ENCODE measurements at places on chromosomes 13 and 19. TPM values are rescaled to one million over a fixed set of nuclear protein-coding genes. Genes with fewer than 3 reads are reported as not detected.

Gene PALM3
- 2.1 TPM for total RNA-seq

Gene WDR88
- not detected for total RNA-seq

Gene SIGLEC8
- total RNA-seq = not detected

Gene ZNF628
- total RNA-seq = 6.6 TPM

Gene CCDC70
- total RNA-seq = not detected

Gene CCDC169
- 0.33 TPM for total RNA-seq

Gene RGL3
- 0.98 TPM for total RNA-seq

Gene PSG6
- total RNA-seq = not detected

Gene ARHGEF18
- total RNA-seq = 76.5 TPM

Gene SYCN
- not detected for total RNA-seq

Gene CYP2F1
- total RNA-seq = not detected

Gene GRIN3B
- 3.3 TPM for total RNA-seq

Gene LSR
- 9.1 TPM for total RNA-seq

Gene OR4F17
- total RNA-seq = not detected

Gene SIGLEC6
- total RNA-seq = not detected

Gene MEF2B
- 0.83 TPM for total RNA-seq

Gene ATP8A2
- not detected for total RNA-seq

Gene PLEKHF1
- 6.7 TPM for total RNA-seq

Gene ICAM5
- 0.93 TPM for total RNA-seq

Gene PINLYP
- not detected for total RNA-seq

Gene CYP4F8
- not detected for total RNA-seq

Gene CRX
- not detected for total RNA-seq

Gene MIDN
- total RNA-seq = 71.8 TPM

Gene ATP8B3
- total RNA-seq = 3.6 TPM

Gene C1QTNF9
- total RNA-seq = not detected

Gene TLE6
- 4.5 TPM for total RNA-seq

Gene TEX26
- total RNA-seq = not detected

Gene MAP2K7
- total RNA-seq = 14.9 TPM

Gene CD22
- total RNA-seq = 1.1 TPM

Gene USHBP1
- 0.07 TPM for total RNA-seq

Gene ODAD3
- 1.4 TPM for total RNA-seq

Gene SULT2A1
- not detected for total RNA-seq

Gene GRK1
- total RNA-seq = not detected

Gene TPRX1
- total RNA-seq = not detected

Gene PCDH17
- 0.02 TPM for total RNA-seq

Gene EPSTI1
- 0.30 TPM for total RNA-seq

Gene ATP4A
- total RNA-seq = 0.02 TPM

Gene ZNF415
- not detected for total RNA-seq

Gene VAV1
- total RNA-seq = 6.4 TPM

Gene LAIR1
- total RNA-seq = 0.21 TPM

Gene PRR22
- 2.6 TPM for total RNA-seq

Gene KASH5
- total RNA-seq = not detected

Gene PALM
- 15.6 TPM for total RNA-seq

Gene KLF5
- total RNA-seq = 59.9 TPM

Gene ZFP82
- total RNA-seq = 2.0 TPM

All from A549 treated with dexamethasone at 1 μM for 4 hours (cell line).